ENCODE measurements at places on chromosomes 16 and 17. TPM values are rescaled to one million over a fixed set of nuclear protein-coding genes. Genes with fewer than 3 reads are reported as not detected.

Gene RNF222
- total RNA-seq = not detected

Gene EVPL
- not detected for total RNA-seq

Gene HERPUD1
- 141 TPM for total RNA-seq

Gene C17orf67
- 1.1 TPM for total RNA-seq

Gene RAPGEFL1
- 1.1 TPM for total RNA-seq

Gene HASPIN
- total RNA-seq = 0.97 TPM

Gene CIBAR2
- not detected for total RNA-seq

Gene TERB1
- 0.16 TPM for total RNA-seq

Gene ITGA3
- 163 TPM for total RNA-seq

Gene OTOP3
- total RNA-seq = not detected

Gene SPEM3
- not detected for total RNA-seq

Gene ALDH3A1
- 10.4 TPM for total RNA-seq

Gene ASB16
- not detected for total RNA-seq

Gene KRT40
- not detected for total RNA-seq

Gene NEUROD2
- total RNA-seq = not detected

Gene CSH2
- not detected for total RNA-seq

Gene ENPP7
- total RNA-seq = not detected

Gene ITGAL
- total RNA-seq = not detected

Gene AHSP
- not detected for total RNA-seq

Gene CHP2
- not detected for total RNA-seq

Gene LRRC36
- not detected for total RNA-seq

Gene TAT
- 0.16 TPM for total RNA-seq

Gene MYH11
- total RNA-seq = 0.36 TPM

Gene TNRC6C
- 7.4 TPM for total RNA-seq
